ENCODE measurements at places on chromosomes 2 and 18.

DNA sequence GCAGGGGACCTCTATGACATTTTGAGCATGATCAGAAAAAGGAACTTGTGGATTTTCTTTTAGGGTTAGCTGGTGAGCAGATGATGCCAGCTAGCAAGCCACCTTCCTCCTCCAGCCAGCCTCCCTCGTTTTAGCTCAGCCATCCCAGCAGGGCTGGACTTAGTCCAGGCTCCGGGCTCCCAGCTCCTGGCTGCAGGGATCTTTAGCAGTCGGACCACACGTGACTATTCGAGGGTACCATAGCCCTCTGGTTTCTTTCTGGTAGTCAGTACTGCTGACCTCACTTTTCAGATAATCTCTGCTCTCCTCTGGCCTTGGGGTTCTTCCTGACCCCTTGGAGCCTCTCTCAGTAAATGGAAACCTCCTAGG, 31.8 kb downstream of the NCK2 start:
- no peak for DNase-seq

- DNase-seq, result no peak
These were observed 742.4 kb downstream of the DCDC2C start for GRCh38 chr2:4445821-4446220.

- no peak for DNase-seq
These were observed 61.1 kb upstream of the SP3 start for GRCh38 chr2:174026122-174026845.

DNA sequence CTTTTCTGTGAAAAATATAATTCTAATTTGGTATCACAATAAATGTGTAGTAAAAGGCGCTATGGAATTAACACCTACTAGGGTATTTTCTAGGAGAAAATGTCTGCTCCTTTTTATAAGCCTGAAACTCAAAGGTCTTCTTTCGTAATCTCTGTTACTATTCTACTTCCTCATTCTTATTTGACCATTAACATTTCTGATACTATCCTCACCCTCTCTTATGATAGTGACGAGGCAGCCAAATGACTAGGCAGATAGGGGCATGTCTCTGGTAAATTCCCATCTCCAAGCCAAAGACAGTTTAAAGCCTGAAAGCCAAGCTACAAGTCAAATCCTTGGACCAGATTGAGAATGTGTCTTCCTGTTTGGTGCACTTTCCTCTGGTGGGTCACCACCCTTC, 251.7 kb downstream of the LRRTM4 start:
- DNase-seq, result no peak

DNA sequence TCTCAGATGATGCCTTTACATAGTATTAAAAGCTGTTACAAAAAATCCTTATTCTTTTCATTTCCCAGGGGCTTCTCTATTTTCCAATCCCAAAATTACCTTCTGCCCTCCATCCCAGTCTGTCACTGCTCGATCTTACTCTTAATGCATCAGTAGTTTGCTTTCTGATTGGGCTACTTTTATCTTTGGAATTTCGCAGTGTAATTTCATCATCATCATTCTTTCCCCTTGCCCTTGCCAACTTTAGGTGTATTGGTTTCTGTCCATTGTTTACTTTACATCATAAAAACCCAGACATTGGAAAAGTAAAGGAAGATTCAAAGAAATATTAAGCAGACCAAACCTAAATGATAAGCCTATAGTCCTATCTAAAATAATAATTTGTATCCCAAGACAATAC, 457.2 kb downstream of the PIK3C3 start:
- no peak for DNase-seq

Data from stimulated activated CD4-positive, alpha-beta T cell treated with anti-CD3 and anti-CD28 coated beads, TNF-alpha, amount 100 ng/mL, for 48 hours (primary cell).